ENCODE measurements at places on chromosomes 6 and 20.

GRCh38 chr6:42512579-42512978 is 51.2 kb upstream of the UBR2 start:
- DNase-seq: no peak

GRCh38 chr20:5489601-5490000 is 172.8 kb upstream of the PROKR2 start:
- DNase-seq: no peak

- DNase-seq: no peak
Measured at GRCh38 chr6:134003542-134003951, 48.9 kb downstream of the SLC2A12 start.

DNA sequence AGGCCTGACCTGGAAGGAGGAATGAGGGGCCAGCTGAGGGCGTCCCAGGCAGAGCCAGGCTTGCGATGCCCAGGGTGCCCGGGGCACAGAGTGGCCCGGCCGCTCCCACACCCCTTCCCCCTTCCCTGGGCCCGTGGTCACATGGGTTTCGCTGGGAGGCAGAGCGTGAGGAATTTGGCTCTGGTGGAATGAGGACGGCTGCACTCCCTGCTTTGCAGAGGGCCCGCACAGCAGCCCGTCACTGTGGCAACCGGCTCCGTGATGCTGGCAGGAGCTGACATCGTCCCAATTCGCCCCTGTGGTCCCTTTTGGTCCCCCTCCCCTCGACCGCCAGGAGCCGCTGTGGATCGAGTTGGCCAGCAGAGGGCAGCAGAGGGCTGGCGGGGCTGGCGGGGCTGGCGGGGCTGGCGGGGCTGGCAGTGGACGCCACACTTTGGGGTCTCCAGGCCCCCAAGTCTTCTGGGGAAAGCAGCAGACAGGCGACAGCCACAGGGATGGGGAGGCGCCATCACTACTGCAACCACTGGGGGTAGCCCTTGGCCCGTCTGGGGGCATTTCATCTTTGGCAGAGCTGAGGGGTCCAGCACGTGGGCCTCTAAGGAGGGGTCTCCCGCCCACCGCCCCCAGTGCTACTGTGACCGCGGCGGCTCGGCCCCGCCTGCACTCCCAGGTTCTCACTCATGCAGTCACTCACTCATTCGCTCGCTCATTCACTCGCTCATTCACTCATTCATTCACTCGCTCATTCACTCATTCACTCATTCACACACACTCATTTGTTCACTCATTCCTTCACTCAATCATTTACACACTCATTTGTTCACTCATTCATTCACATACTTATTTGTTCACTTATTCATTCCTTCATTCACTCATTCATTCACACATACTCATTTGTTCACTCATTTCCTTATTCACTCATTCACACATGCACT is 49.7 kb upstream of the BHLHE23 start:
- DNase-seq: no peak

GRCh38 chr6:169426611-169427010 is 173.0 kb upstream of the THBS2 start:
- no peak for DNase-seq

- no peak for DNase-seq
Measured at GRCh38 chr20:39851459-39851858, 837.6 kb downstream of the MAFB start.

GRCh38 chr20:59598625-59599310 is 5.6 kb upstream of the PHACTR3 start:
- no peak for DNase-seq

GRCh38 chr20:3755814-3756480 is 11.6 kb downstream of the ADISSP start:
- DNase-seq: no peak

GRCh38 chr6:25875563-25875905 is 1.5 kb upstream of the SLC17A3 start:
- no peak for DNase-seq

- no peak for DNase-seq
Measured at GRCh38 chr6:64185621-64186020, 550.0 kb downstream of the PHF3 start.

DNA sequence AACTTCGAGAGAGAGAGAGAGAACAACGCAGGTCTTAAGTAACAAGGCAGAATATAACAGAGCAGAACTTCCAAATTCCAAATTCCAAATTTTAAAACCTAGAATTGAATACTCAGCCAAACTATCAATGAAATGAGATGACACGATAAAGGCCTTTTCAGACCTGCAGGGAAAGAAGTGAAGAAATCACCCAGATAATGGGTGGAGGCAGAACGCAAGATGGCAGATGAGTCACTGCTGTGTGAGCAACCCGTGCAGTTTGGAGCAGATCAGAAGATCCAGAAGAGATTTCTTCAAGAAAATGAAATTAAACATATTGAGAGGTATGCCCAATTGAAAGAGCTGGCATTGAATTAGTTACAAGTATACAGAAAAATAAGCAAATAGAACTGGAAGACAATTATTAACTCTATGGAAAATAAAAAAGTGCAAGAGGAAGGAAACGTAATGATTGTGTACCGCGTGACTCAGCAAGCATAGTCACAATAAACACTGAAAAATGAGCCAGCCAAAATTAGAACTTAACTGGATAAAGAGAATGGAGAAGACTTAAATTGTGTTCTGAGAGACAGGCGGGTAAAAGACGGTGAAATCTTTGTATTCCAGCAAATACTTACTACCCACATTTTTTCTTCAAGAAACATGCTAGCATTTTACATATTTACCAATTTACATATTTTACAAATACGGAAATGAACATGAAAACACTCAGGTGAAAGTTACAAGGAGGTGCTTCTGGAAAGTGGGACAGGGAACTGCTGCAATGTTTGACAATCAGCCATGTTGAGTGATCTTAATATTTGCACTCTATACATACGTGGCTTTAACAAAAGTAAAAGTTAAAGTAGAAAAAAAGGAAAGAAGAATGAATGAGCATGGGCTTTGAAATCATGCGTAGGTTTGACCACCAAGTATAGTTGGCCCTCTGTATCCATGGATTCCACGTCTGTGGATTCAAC is 87.9 kb upstream of the CDYL start:
- DNase-seq: no peak

GRCh38 chr6:128932061-128932460 is 49.1 kb downstream of the LAMA2 start:
- DNase-seq: no peak

- DNase-seq: peak; percentile 71
Measured at GRCh38 chr6:163413345-163414116, 987 bp upstream of the QKI start.

DNA sequence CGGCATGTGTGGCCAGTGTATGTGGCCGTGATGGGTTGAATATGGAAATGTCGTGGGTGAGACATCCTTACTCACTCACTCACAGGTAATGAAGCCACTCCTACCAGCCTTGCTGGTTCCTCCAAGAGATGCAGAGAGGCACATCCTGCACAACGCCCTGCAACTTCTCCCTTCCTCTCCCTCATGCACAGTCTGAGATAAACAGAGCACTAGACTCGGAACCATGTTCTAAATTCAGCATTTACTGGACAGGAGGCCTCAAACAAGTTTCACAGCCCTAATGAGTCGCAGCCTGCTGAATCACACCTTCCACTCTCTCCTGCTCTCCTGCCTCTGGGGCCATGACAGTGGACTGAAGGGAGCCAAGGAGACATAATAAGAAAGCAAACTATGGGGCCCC is 91.2 kb downstream of the ISM1 start:
- DNase-seq: no peak

DNA sequence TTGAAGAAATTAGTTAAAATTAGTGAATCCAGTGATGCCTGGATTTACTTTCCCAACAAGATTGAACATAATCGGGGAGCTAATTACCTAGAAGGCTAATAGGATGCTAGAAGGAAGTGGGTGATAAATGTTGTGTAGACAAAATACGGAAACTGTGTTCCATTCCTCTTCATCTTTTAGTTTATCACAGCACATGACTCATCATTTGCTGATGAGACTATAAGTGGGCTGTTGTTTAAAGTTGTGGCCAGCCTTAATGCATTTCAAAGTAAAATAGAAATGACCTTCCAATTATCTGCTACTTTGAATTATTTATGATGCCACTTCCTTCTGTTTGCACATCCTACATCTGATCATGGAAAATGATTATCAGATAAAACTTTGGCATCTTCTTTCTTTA is 43.4 kb downstream of the OGFRL1 start:
- no peak for DNase-seq

DNA sequence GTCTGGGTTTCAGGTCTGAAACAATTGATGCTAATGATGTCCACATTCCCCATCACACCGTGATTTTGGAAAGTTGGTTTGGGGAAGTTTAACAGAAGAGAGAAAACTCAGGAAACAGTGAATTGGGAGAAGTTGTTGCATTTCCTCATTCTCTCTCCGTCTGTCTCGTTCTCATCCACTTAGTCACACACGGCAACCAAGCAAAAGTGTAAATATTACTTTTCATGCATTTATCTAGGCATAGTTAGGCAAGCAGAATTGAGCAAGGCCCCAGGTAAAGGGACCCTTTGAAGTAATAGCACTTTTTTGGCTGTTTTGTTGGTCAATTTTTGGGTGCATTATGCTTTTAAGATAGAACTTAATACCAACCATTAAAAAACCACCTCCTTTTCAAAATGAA is 137.0 kb upstream of the SULF2 start:
- no peak for DNase-seq

DNA sequence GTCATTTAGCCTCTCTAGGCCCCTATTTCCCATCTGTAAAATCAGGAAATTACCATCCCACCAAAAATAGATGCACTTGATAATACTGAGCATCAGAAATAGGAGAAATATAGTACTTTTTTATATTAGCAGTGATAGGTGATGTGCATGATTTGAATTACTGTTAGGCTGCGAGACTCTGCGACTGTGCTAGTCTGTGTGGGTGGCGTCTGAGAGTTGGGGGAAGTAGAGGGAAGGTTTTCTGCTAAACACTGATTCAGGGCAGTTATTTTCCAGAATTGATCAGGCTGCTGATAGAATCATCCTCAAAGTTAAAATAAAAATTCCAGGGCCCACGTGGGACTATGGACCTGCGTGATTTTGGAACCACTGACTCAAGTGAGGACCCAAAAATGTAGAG is 60.4 kb upstream of the ARMH2 start:
- DNase-seq: no peak

DNA sequence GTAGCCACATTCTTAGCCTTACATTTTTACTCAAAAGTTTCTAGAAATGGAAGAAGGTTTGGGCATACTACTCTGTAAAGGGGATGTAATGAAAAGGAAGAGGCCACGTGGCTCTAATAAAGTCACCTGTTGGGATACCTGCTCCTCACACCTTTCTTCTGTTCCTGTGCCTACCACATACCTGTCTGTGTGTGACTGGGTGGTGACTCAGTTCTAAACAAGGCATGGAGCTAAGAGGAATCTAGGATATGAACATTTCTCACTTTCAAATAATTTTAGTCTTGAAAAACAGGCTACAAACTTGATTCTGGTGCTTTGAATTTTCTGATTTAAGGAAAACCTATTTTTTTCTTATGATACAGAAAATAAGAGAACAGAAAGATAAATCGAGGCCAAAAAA is 363.6 kb downstream of the RFPL4B start:
- no peak for DNase-seq

DNA sequence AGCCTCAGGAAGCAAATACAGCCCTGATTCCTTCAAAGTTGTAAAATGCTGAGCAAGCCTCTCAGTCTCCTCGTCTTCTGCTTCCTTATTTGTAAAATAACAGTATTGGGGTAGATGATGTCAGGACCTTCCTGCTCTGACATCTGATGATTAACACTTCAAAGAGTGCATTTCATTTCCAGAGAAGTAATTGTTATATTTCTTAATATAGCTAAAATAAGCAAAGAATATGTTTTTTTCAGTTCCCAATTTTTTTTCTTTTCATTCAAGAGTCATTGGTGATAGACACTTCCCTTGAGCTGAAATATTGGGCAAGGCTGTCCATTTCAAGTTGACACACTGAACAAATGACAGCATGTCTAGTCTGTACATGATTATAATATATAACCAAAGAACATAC is 53.4 kb downstream of the SLX4IP start:
- DNase-seq: no peak

DNA sequence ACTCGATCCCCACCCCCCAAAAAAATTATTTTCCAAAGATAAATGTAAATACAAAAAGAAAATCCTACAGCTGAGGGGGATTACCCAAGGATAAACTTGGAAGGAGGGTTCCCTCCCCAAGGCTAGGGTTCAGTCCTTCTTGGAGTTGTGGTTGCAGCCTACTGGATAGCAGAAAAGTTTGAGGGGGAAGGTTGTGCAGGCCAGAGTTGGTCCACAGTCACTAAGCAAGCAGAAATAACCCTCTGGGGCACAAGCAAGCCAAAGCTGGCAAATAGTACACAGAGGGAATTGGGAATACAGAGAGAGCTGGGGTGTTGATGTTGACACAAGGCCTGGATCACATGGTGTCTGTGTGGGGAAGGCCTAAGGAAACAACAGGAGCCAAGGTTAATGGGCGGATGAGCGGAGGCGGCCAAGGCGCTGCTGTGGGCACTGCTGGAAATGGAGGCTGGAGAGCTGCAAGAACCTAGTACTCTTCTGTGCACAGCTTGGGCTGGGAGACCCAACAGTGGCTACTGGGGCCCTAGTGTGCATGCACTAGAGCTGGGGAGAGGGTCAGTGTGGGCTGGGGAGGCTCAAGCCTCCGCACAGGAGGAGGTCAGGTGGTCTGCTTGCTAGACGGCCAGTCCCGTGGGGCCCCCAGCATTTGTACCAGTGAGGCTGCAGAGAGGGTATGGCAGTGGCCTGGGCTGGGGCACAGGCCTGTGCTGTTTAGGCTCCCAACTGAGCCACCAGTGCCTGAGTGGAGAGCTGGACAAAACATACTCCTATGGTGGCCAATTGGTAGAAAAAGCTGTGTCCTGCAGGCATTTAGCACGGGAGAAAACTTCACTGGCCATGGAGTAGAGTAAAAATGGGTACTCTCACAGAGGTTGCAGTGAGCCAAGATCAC is 5.5 kb upstream of the SNRPB start:
- DNase-seq: no peak

- DNase-seq: no peak
Measured at GRCh38 chr6:114007516-114007915, 36.6 kb upstream of the HDAC2 start.

DNA sequence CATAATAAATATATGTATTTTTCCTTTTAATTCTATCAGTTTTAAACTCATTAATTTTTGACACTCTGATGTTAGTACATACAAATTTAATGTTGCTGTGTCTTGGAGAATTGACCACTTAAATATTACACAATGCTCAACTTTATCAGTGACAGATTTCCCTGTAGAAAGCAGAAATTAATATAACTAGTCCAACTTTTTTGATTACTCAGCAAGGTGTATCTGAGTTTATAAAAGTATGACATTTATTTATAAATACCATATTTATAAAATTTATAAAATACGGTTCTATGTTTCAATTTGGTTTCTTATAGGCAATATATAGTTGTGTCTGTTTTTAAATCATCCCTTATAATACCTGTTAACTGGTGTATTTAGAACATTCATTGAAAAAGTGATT is 350.0 kb upstream of the EYS start:
- no peak for DNase-seq

DNA sequence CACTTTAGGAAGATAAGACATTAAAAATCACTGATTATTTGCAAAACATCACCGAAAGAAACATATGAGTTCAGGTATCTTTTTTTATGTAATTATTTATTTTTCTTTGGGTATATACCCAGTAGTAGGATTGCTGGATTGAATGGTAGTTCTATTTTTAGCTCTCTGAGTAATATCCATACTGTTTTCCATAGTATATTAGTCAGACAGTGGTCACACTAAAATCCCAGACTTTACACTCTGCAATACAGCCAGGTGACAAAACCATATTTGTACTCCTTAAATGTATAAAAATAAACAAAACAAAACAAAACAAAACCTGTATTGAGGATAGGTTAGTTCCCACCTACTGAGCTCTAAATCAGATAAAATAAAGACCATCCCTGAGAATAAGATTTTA is 1024.3 kb upstream of the EYS start:
- no peak for DNase-seq

- no peak for DNase-seq
Measured at GRCh38 chr20:9126527-9126926, 57.6 kb downstream of the PLCB4 start.
